ENCODE measurements at places on chromosomes 1 and 21. TPM values are rescaled to one million over a fixed set of nuclear protein-coding genes. Genes with fewer than 3 reads are reported as not detected.
A peak's percentile ranks its signal among the peaks of the same experiment; 100 is the strongest.

GRCh38 chr1:202235856-202236837 is 42.5 kb downstream of the LGR6 start:
- DNase-seq = peak; percentile 98

- DNase-seq = no peak
Measured at GRCh38 chr21:41891132-41891531, 12.0 kb upstream of the PRDM15 start.

- no peak for DNase-seq
Measured at GRCh38 chr1:22229379-22229778, 86.5 kb upstream of the WNT4 start.

Gene SPRR3
- not detected for total RNA-seq
